ENCODE measurements at places on chromosomes 3 and 15.

DNA sequence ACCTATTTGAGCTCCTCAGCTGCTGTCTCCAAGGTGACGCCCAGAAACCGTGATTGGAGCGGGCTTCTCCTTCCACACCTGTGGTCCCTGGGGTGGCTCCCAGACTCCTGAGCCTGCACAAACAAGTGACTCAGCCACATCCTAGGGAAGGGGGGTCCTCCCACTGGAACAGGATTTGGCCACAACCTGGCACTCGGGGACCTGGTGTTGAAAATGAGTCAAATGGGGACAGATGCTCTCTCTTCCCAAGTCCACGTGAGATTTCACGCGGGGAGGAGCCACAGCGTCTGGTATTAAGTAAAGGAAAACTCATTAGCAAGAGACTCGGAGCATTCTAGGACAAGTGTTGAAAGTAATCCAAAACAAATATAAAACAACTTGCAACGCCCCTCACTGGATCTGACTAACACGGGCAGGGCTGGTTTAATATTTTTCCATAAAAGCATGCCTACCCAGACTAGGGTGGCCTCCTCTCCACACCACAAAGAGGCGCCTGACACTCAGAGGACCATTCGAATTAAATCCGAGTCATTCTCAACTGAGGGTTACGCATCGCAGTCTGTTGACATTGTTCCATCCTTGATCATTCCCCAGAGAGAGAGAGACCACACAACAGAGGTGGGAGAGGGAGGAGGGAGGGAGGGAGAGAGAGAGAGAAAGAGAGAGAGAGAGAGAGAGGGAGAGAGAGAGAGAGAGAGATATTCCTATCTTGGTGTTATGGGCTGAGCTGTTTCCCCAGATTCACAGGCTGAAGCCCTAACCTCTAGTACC, 74.4 kb downstream of the MGLL start:
- DNase-seq, result peak; percentile 99

DNA sequence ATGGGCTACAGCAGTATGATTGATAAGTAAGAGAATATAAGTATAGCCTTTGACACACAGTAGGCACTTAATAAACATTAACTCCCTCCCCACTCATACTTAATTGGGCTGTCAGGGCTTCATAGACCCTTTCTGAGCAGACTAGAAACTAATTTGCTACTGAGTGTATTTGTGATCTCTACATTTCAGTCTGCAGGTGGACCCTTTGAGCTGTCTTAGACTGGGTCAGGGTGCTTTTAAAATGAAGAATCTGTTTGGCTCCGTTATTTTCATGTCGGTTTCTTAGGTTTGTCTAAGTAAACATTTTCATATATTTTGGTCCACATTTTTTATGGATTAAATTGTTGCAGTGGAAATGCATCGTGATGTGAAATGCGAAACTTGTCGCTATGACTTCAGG, 50.3 kb upstream of the SELENOK start:
- DNase-seq, result peak; percentile 41

GRCh38 chr15:59327942-59328341, 44.7 kb downstream of the MYO1E start:
- no peak for DNase-seq

GRCh38 chr3:134326760-134327593, 47.3 kb downstream of the AMOTL2 start:
- peak; percentile 99 for DNase-seq

GRCh38 chr3:107013641-107014040, 363.6 kb upstream of the CCDC54 start:
- DNase-seq, result no peak

DNA sequence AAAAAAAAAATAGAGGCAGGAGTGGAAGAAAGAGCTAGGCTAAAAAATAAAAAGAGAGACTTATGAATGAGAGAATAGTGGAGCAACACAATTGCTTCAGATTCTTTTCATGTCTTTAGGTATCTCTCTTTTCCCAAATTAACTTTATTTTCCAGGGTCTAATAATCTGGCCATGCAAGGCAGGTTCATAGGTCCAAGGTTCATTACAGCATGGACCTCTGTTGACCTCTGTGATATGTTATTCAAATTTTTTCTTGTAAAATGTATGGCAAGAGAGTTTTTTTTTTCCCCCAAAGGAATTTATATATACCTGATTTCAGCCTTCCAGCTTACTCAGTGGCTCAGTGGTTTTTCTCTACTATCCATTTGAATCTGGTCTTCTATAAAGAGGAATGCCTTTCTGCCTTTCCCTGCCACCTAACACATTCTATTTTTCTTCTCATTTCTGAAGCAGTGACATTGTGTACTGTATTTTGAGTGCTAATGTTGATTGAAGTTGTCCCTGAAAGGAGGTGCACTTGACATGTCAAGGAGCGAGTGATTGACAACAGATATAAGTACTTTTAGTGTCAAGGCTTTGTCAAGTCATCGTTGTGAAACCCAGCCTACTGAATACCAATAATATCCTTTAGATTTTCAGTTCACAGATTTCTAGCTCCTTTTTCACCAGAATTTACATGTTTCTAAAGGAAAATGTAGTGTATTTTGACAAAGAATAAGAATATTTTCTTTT, 118.5 kb downstream of the MAP2K5 start:
- no peak for DNase-seq

GRCh38 chr15:71447328-71448250, 332.3 kb downstream of the THSD4 start:
- peak; percentile 89 for DNase-seq
